ENCODE measurements at places on chromosomes 5 and 9.

DNA sequence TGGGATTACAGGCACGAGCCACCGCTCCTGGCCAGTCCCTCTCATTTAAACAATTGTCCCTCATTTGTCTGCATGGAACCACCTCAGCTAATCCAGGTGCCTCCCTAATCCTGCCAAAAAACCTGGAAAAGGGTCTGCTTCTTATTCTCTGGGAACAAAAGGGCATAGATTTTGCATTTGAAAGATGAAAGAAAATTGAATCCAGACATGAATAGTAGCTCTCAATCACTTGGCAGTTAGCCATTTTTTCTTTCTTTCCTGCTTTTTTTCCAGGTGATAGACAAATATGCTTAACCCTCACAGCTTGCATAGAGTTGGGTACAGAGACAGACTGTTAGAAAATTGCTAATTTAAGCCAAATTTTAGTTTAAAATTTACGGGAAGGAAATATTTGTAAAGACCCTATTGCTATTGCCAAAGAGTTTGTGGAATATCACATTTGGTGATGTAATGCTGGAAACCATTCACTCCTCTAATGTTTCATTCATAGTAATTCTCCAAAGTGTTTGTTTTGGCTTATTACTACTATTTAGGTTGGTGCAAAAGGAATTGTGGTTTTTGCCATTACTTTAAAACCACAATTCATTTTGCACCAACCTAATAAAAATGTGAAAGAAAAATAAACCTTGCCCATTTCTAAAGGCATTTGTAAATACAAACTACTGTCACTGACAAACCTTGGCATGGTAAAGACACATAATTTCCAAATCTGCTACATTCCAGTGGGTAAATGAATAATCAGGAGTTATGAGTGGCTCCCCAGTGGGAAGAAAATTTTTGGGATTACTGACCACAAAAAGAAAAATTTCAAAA lies 80.5 kb upstream of the JAK2 start:
- DNase-seq = no peak

- no peak for DNase-seq
Observed at GRCh38 chr9:83706676-83707517, 861 bp downstream of the UBQLN1 start.

GRCh38 chr5:134071614-134072207 lies 42.8 kb upstream of the TCF7 start:
- no peak for DNase-seq

DNA sequence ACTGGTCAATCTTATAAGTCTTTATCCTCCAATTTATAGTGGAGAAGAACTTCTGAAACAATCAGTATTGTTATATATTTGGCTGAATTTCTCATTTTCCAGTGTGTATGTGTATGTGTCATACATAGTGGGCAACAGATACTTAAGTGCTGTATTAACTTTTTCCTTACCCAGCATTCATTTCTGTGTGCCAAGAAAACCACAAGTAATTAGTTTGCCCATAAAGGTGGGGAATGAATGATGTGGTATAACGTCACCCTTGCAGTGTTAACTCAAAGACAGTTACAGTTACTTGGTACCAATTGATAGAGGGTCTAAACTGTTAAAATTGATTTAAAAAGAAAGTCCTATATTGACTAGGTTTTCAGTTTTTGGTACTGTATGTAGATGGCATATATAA lies 2.0 kb downstream of the OGN start:
- DNase-seq = no peak

- no peak for DNase-seq
Observed at GRCh38 chr5:53882676-53883031, 322.2 kb downstream of the NDUFS4 start.

- no peak for DNase-seq
Observed at GRCh38 chr9:23215688-23216087, 610.4 kb downstream of the ELAVL2 start.

GRCh38 chr5:69331528-69332445 lies 814 bp downstream of the CCDC125 start:
- no peak for DNase-seq

DNA sequence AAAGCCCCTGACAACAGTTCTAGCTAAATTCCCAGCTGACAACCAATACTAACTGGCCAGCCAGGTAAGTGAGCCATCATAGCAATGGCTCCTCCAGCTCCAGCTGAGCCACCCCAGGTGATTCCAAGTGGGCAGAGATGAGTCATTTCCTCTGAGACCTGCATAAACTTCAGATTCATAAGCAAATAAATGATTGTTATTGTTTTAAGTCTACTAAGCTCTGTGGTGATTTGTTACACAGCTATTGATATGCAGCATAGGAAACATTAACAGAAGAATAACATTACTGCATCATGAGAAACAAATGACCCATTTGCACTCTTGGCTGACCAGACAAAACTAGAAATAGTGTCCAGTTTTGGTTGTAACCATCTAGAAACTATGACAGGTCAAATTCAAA lies 60.3 kb downstream of the TTC39B start:
- DNase-seq = no peak

GRCh38 chr9:114047717-114048116 lies 30.4 kb downstream of the AMBP start:
- no peak for DNase-seq

DNA sequence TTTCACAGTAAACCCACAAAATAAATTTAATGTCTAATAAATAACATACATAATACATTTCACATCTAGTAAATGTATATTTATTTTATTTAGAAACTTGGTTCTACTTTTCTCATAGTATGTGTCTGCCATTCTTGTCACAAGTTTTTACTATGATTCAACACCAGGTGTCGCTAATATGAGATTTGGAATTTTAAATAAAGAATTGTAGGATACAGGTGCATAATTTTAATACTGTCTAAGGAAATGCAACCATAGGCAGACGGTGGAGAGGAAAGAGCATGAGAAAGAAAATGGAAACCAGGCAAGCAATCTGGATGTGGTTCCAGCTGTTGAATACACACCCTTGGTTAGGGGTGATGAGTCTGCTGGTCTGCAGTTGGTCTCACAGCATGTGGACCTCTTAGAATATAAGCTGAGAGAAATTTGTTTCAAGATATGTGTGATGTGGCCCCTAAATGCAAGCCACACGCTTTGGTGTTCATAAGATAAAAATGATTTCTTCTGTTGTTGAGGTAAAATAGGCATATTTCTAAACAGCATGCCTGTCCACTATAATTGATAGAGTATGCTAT lies 114.7 kb upstream of the TXNDC8 start:
- no peak for DNase-seq

DNA sequence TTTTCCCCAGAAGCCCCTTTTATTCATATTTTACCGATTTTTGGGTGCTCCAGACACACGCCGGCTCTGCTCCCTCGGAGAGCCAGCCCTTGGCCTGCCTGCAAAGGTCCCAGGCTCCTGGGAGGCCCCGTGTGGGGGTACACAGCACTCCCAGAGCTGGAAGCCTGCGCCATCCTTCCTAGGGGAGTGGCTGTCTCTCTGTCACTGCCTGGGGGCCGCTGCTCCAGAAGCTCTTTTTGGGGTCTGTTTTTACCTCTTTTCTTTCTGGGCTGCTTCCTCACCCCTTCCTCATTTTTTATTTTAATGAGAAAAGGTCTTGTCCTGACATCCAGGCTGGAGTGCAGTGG lies 119.1 kb upstream of the COL5A1 start:
- DNase-seq = no peak

GRCh38 chr5:74401946-74402320 lies 238.6 kb downstream of the ENC1 start:
- no peak for DNase-seq

DNA sequence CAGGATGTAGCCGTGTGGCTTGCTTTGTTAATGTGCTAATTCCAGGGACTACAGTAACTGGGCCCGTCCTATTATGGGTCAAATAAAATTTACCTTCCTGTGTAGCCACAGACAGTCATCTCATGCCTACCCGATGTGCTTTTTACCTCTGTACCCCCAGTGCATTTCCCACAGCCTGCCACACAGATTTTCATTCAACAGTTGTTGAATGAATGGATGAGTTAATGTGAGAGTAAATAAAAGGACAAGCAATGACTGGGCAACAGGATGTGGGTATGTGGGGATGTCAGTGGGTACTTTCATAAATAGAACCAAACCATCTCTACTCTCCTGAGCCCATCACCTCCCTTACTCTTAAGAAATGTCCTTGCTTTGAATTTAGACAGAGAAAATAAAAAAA lies 441.2 kb upstream of the ZNF462 start:
- no peak for DNase-seq

- no peak for DNase-seq
Observed at GRCh38 chr5:176560364-176560763, 11.2 kb downstream of the CDHR2 start.

DNA sequence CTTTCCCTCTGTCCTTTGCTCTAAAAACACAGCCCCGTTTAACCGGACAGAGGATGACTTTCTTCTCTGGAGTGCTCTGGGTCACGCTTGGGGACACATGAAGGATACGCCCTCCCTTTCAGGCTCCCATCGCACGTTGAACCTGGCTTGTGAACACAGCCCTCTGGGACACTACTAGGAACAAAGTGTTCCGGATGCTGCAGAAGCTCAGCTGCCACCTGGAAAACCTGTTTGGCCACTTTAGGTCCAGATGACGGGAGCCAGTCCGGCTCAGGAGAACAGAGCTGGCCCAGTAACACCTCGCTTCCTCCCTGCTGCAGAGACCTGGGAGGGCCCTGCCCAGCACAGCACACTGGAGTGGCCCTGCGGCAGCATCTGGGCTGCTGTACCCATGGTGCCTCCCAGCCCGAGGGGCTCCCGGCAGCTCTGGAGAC lies 60.1 kb downstream of the GADD45G start:
- no peak for DNase-seq

GRCh38 chr5:13865312-13865711 lies 79.2 kb downstream of the DNAH5 start:
- no peak for DNase-seq

- no peak for DNase-seq
Observed at GRCh38 chr9:126528111-126528510, 85.6 kb upstream of the LMX1B start.

DNA sequence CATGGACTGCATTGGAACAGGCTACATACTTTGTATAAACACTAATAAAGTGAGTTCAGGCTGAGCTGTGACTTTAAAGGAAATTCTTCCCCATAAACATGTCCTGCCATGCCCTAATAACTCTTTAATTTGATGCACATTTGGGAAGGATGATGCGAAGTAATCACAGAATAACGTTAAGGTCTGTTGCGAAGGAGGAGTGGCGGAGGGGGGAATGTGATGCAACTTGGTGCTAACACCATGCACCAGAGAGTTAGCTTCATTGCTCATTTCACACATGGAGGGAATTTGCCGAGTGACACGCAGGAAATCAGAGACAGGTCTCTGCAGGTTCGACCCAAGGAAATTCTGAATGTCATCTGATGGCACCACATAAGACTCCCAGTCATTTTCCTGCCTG lies 32.9 kb downstream of the SLIT3 start:
- DNase-seq = no peak

GRCh38 chr5:167546270-167546669 lies 745.2 kb upstream of the WWC1 start:
- DNase-seq = no peak

DNA sequence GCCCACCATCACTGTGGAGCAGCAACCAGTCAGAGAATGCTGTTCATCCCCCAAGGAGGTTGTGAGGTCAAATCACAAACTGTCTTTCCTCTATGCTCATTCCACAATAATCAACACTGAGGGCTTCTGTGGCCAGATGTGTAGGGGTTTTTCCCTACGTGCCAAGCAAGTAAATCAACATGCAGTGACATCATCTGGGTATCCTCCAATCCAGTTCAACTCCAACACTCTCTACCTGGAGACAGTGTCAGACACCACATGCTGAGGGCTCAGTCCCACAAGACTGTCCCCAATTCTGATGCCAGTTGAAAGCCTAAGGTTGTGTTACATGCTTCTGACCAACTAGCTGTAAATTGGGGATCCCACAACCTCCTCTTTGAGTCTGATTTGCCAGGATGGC lies 57.3 kb upstream of the DMRT1 start:
- no peak for DNase-seq

DNA sequence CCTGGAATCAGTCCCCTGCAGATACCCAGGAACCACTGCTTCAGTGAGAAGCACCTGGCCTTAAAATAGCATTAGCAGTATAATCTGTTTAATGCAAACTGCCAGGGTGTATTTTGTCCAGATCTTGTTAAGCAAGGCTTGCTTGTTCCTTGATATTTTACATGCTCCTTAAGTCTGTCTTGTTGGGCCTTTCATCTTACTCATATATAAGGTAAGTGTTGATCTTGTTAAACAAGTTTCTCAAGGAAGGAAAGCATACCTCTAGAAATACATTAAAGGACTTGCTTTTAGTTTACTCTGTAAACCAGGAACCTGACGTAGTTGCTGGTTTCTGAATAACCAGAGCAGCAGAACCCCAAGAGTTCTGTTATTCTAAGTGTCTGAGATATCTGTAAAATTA lies 13.7 kb downstream of the HSPA4 start:
- no peak for DNase-seq

DNA sequence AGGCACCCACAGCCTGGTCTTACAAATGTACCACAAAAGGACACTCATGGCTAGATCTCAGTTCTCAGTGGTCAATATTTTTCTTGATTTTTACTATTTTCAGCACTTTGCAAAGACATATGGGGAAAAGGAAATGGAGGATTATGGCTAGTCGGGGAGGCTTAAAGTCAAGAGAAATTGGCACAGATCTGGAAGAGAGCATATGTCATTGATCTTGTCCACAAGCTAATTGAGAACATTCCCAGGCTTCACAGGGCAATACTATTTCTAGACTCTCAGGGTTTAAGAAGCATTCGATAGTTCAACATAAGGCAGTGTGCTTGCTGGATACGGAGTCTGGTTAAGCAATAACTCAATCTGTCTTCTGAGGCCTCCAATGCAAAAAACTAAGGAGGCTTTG lies 285.8 kb downstream of the ZNF608 start:
- DNase-seq = no peak

DNA sequence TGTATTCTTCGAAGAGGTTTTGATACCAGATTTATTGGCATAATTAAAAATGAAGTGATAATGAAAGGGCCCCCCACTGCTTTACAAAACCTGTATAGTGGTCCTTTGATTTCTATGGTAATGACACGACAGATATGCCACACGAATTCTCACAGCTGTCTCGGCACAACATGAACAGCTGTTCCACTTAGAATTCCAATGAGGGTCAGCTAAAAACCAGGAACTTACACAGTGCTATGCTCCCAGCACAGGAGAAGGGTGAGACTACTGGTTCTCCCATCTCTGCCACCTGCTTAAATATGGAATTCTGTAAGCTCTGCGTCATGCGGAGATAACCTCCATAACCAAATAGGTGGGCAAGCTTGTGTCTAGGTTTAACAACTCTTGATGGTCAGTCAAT lies 183.0 kb upstream of the EFNA5 start:
- no peak for DNase-seq

DNA sequence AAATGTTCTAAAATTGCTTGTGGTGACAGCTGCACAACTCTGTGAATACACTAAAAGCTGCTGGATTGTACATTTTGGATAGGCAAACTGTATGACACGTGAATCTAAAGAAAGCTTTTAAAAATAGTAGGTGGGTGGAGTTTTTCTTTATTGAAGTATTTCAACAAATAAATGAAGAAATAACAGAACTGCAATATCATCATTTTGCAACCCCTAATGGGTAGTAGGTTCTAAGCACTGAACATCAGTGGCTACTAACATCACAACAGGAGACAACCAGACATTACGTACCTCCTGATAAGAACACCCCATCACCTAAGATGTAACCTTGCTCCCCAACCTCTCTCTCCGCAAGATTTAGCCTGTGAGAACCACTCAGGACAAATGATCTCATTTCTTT lies 38.6 kb downstream of the EPB41L4B start:
- DNase-seq = no peak

All from SW 1271 (cell line).